ENCODE measurements at places on chromosomes 4 and X.

- DNase-seq: no peak
Measured at GRCh38 chrX:2967998-2968909, 38.1 kb upstream of the ARSH start.

DNA sequence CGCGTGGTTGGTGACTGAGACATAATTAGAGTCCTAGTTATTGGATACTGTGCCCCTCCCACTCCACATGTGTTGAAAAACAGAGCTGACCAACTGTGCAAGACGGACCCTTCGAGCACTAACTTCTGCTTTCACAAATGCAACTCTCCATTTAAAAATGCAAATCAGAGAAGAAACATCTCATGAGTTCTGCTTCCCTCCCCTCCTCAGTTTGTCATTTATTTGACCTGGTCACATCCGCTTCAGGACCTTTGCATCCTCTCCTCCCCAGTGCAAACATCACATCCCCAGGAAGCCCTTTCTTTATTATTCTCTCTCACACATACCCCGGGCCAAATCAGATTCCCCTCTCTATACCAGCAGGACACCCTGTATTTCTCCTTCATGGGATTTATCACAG lies 38.1 kb upstream of the NOCT start:
- no peak for DNase-seq

DNA sequence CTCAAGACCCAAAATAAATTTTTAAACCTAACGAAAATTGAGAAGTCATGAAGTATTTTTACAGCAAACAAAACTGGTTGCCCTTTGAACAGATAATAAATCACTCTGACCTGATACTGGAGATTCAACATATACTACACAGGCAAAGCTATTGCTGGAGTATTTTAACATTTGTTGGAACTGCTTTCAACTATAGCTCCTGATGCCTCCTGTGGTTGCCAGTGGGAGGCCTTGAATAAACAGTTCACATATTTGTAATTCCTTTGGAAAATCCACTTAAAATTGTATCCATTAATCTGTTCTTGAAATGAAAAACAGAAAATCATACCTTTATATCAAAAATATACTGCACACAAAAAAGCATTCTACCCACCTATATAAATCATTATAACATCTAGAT lies 605.1 kb downstream of the KCTD8 start:
- no peak for DNase-seq

DNA sequence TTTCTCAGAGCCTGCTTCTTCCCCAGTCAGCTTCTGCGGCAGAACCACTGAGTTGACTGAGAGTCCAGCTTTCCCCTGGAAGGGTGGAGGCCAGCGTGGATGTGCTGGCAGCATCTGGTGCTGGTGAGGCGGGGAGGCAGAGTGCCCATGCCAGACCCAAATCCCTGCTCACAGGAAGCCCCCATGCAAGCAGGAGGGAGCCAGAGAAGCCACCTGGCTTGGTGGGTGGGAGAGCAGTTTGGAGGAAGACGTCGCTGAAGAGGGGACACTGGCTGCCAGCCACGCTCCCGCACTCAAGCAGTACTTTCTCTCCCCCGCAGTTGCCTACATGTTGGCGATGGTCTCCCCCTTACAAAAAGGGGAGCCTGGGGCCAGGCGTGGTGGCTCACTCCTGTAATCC lies 6.0 kb downstream of the PDZD4 start:
- no peak for DNase-seq

- DNase-seq: no peak
Measured at GRCh38 chrX:2692221-2693112, 1.4 kb downstream of the CD99 start.

- DNase-seq: no peak
Measured at GRCh38 chrX:133527415-133527814, 112.1 kb upstream of the GPC4 start.

DNA sequence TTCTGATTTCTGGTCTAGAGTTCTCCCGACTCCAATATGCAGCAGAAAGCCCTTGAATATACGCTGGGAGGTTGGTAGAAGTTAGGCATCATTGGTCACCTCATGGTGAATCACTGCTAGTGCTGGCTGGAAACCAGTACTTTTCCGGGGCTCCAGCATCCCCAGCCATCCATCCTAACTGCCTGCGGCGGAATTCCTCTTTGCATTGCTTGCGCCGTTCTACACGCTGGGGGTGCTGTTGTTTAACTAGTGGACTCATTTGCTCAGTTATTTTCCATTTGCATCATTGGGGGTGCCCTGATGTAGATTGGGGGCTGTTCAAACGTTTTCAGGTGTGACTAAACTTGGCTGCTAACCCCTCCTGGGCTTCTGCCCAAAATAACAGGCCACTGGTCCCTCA lies 23.3 kb upstream of the GPR50 start:
- no peak for DNase-seq

DNA sequence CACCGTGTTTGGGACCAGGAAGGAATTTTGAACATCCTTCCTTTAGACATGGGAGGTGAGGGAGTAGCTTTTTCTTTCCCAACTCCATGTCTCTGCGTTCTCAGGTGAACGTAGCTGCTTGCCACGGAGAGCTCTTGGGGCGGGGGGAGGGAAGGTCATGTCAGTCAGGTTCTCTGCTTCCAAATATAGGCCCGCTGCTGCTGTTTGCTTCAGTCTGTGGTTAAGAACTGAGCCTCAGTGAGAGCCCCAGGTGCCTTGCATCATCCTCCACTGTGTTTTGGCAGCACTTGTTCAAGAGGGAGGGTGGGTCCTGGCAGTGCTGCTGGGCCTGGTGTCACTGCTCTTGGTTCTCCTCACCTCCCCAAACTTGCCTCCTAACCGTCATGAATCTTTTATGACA lies 46.5 kb downstream of the HADH start:
- DNase-seq: no peak

GRCh38 chrX:25285598-25285997 lies 269.8 kb upstream of the ARX start:
- no peak for DNase-seq

- DNase-seq: no peak
Measured at GRCh38 chrX:21974011-21974385, 33.5 kb downstream of the SMS start.

- no peak for DNase-seq
Measured at GRCh38 chr4:109410226-109410625, 23.4 kb upstream of the SEC24B start.

- no peak for DNase-seq
Measured at GRCh38 chrX:15739886-15740285, 1.8 kb downstream of the CA5B start.

DNA sequence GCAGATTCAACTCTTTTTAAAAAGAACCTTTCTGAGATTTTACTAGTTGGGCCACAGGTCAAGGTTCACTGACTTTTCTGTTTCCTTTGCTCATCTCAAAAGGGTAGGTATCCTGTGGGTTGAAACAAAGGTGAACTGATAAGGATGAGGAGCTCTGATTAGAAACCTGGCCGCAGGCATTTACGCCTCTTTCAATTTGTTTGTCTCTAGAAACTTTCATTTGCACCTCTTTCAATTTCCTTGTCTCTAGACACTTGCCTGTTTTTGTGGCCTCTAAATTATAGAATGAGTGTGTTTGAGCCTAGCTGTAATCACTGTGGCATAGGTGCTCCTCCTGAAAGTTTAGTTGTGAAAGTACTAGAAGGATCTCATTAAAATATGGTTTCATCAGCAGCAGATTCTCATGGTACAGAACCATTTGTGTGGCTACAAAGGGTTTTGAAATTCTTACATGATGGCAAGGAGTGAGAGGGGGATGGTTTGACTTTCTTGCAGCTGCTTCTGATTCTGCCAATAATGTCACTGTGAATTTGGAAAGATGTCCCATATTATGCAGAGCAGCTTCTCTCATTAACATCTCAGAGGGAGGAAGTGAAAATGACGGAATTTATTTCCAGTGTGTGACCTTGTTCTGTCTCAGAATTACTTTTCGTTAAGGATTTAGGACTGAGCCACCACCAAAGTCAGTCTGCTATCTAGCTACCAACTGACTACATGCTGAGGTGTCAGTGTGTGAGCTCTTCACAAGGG lies 142.2 kb downstream of the SH2D1A start:
- no peak for DNase-seq

DNA sequence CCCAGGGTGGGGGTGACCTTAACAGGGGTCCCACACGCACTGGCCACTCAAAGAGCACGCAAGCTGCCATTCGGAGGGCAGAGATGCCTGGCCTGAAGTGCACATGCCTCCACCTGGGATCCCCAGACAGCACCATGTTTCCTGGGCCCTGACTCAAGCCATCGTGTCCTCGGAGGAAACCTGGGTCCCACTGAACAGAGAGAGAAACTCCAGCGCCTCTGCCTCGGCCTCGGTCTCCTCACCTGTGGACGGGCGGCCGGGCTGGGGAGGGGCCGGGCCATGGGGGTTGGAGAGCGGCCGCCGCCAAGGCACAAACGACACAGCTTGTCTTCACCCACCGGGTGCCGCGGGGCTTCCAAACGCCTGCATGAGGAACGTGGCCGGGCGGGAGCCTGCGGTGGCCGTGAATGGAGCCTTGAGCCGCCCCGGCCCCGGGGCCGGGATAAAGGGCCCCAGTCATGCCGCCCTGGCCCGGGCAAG lies 30.0 kb upstream of the FGFR3 start:
- no peak for DNase-seq

GRCh38 chr4:82491251-82491960 lies 61.0 kb downstream of the ENOPH1 start:
- DNase-seq: no peak

DNA sequence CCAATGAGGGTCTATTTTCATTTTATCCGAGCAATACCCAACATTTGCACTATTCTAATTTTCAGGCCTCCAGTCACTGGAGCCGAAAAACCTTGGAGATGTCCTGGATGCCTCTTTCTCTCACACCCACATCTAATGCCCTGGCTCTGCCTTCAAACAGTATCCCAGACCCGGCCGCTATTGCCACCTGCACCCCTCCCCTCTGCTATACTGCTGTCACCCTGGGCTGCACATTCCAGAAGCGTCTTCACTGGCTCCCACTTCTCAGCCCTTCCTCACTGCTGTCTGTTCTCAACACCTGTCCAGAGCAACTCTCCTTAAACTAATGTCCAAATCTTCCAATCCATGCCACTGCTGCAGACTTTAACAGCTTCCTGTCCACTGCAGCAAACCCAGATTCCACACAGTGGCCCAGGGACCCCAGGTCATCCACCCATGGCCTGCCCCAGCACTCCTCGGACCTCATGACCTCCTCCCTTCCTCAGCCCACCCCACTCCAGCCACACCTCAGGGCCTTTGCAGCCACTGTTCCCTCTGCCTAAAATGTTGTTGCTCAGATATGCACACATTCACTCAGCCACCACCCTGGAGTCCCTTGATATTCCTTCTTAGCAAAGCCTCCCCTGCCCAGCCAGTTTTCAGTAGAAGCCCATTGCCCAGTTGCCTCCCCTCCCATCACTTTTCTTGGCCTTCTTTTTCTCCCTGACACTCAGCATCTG lies 30.5 kb upstream of the PPP2R2C start:
- DNase-seq: no peak

GRCh38 chrX:64152857-64153256 lies 52.7 kb downstream of the AMER1 start:
- DNase-seq: no peak

DNA sequence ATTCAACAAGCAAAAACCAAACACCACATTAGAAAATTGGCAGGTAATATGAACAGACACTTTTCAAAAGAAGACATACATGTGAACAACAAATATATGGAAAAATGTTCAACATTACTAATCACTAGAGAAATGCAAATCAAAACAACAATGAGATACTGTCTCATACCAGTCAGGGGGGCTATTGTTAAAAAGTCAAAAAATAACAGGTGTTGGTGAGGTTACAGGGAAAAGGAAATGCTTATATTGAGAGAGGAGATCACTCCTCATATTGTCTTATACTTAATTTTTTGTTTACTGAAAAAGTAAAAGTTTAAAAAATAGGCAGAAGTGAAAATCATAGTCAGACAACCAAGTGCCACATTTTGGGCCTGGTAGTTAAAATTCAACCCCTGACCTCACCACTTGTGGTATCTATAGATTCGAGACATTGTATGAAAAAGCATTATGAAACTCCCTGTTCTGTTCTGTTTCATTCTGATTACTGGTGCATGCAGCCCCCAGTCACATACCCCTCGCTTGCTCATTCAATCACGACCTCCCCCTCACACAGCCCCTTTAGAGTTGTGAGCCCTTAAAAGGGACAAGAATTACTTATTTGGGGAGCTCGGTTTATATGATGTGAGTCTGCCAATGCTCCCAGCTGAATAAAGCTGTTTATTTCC lies 153.7 kb upstream of the FGF16 start:
- no peak for DNase-seq

DNA sequence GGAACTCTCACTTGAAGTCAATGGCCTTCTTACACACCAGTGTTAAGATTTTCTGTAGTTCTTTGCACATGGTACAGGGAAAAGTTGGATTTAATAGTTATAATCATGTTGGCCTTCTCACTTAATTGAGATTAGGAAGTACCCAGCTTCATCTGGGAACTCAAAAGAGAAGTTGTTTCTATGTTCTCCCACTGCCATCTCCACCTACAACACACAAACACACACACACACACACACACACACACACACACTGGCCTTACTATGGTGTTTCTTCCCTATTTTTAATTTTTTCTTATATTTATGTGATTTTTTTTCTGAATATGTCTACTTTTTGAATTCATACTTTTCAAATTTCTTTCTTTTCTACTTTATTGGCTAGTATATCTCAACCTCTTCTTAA lies 10.0 kb upstream of the CHIC2 start:
- DNase-seq: no peak

GRCh38 chr4:87529187-87529586 lies at the start of gene SPARCL1:
Gene SPARCL1 (minus strand): TSS chr4:87529376. CDS start chr4:87499574, 29,802 bp downstream.
- no peak for DNase-seq

DNA sequence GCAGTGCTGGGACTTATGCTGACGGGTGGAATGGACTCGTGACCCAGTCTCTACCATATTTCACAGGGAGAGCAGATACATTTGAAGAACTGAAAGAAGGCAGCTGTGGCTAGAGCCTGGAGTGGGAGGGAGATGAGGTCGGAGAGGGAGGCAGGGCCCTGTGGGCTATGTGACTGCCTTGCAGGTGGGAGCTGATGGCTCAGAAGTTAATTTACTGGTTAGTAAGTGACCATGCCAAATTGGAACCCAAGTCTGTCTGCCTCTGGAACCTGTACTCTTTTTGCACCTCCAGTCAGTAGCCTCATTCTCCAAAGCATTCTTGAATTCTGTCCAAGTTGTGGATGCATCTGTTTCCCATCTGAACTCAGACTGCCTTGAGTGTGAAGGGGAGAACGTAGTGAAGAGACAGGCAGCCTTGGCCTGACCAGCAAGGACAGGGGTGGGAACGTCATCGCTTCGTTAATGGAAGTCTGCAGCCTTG lies 92.3 kb downstream of the REPS2 start:
- no peak for DNase-seq

DNA sequence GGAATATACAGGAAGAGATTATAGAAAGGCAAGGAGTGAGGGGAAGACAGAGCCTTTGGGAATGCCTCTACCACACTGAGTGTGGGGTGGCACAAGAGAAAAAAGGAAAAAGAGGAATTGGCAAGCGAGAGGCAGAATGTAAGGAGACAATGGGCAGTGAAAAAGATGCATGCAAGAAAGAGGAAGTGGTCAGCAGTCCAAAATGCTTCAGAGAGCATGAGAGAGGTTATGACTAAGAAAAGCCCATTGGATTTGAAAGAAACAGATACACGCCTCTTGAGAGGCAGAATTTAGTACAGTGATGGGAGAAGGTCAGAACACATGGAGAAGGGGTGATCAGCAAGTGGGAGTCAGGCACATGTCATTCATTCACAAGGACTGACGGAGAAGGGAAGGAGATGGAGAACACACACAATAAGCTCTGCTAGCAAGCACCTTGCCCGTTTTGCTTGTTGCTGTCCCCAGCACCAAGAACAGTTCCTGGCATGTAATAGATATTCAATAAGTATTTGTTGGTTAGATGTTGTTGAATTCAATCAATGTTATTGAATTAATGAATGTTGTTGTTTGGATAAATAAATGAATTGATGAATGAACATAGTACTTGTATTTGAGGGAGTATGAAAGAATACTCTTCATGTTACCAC lies 6.3 kb downstream of the DCHS2 start:
- DNase-seq: no peak
